ENCODE measurements at places on chromosomes 1 and 21. TPM values are rescaled to one million over a fixed set of nuclear protein-coding genes. Genes with fewer than 3 reads are reported as not detected.

DNA sequence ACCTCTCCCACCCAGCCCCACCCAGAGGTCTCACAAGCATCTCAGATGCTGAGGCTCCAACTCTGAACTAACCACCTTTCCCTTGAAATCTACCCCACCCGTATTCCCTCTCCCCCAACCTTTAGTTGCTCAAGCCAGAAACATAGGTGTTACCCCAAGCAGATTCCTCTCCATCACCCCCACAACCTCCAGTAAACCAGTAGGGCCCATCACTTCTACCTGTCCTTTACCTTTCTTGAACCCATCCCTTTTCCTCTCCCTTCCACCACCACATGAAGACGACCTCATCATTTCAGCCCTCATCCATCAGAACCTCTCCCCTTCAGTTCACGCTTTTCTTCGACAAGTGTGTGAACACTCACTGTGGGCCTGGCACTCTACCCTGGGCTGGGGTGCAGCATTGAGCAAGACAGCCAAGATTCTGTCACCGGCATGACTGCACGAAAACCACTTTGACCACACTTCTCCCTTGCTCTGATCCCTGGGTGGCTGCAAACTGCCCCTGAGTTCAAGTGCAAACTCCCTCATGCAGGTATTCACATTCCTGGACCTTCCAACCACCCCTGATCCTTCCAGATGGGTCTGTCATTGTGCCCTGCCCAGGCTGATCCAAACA is 65.5 kb upstream of the LAPTM5 start:
- no peak for DNase-seq
- H3K4me3 ChIP-seq = no peak overlapping the region
- no peaks in the 10 kb centered on the region for H3K36me3 ChIP-seq
- H3K4me1 ChIP-seq = peaks cover 24% of the 10 kb centered on the region
- H3K27ac ChIP-seq = peak overlapping the region; percentile 96
- no peaks in the 10 kb centered on the region for H3K27me3 ChIP-seq

The SPAG17 gene
- 0.22 TPM for total RNA-seq

DNA sequence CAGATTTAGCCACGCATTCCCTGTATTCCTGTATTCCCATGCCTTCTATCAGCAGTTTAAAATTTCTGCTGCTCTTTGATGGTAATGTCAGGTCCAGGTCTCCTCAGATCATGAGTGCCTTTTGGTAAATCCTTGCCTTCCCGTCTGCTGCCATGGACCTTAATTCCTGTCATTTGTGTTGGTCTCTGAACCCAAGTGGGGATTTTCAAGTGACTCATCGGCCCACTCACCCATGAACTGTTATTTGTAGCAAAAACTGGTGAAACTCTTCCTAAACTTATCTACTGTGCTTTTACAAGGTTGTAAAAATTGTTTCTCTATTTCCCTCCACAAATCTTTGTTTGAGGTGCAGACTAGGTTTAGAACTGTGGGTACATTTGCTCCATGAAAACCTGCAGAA is 47.4 kb downstream of the ACTN2 start:
- no peak for DNase-seq
- H3K4me3 ChIP-seq = no peak overlapping the region
- H3K36me3 ChIP-seq = no peaks in the 10 kb centered on the region
- no peaks in the 10 kb centered on the region for H3K4me1 ChIP-seq
- H3K27me3 ChIP-seq = no peaks in the 10 kb centered on the region

DNA sequence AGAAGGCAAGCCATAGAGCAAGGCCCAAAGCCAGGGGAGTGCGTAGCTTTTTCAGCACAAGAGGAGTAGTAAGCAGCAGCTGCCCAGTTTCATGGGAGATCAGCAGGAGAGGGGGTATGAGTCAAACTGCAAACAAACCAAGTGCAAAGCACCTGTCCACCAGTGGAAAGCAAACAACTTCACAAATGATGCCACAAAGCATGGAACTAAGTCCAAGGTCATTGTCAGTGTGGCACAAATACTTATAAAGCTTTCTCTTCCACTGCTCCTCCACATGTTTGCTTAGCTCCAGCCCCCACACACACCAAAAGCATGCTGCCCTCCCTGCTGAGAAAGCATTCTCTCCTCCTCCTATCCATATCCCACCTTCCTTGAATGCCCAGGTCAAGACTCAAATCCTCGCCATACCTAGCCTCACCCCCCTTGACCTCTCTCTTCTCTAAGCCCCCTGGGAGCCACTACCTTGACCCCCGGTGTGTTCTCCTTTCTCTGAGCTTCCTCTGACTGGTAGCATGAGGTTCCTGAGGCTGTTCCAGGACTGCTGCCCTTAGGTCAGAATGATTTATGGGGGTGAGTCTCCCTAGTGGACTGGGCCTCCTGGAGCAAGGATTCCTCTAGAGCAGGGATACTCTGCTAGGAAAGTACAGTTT is 70.4 kb downstream of the DMAP1 start:
- H3K4me1 ChIP-seq = no peaks in the 10 kb centered on the region
- H3K36me3 ChIP-seq = peaks cover 66% of the 10 kb centered on the region
- H3K27ac ChIP-seq = no peak overlapping the region
- no peak overlapping the region for H3K4me3 ChIP-seq
- no peak for DNase-seq
- no peaks in the 10 kb centered on the region for H3K27me3 ChIP-seq

The SPRR2A gene
- total RNA-seq = not detected

DNA sequence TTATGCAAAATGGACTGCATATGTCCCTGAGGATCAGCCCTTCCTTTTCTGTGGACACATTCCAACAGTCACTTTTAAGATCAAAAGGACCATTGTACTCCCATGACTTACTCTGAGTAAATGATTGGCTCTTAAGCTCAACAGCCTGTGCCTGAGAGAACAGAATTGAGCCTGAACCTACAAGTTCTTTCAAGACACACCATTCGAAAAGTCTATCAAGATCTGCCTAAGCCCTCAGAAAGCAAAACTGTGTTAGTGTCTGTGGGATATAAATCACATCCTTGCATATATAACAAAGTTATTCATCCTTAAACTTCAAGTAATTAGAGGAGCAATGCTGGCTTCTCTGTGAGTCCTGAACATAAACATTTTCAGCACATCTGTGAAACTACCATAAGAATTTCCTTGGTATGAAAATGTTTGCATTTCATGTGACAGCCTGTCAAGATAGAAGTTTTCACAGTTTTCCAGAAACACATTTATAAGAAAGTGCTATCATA is 41.6 kb downstream of the PCNX2 start:
- H3K27me3 ChIP-seq = no peaks in the 10 kb centered on the region
- no peaks in the 10 kb centered on the region for H3K4me1 ChIP-seq
- no peak overlapping the region for H3K27ac ChIP-seq
- no peaks in the 10 kb centered on the region for H3K36me3 ChIP-seq

- no peak overlapping the region for H3K27ac ChIP-seq
- H3K4me3 ChIP-seq = no peak overlapping the region
- no peaks in the 10 kb centered on the region for H3K36me3 ChIP-seq
- DNase-seq = no peak
Measured at GRCh38 chr1:40606194-40606593, 59.3 kb downstream of the RIMS3 start.

Data from tibial nerve (tissue), 4 donors.